ENCODE measurements at places on chromosomes 1 and 21.

- no peaks in the 10 kb centered on the region for H3K4me1 ChIP-seq
- no peaks in the 10 kb centered on the region for H3K27me3 ChIP-seq
- no peaks in the 10 kb centered on the region for H3K36me3 ChIP-seq
- no peak overlapping the region for H3K27ac ChIP-seq
Measured at GRCh38 chr1:242430956-242431355, 93.5 kb downstream of the PLD5 start.

DNA sequence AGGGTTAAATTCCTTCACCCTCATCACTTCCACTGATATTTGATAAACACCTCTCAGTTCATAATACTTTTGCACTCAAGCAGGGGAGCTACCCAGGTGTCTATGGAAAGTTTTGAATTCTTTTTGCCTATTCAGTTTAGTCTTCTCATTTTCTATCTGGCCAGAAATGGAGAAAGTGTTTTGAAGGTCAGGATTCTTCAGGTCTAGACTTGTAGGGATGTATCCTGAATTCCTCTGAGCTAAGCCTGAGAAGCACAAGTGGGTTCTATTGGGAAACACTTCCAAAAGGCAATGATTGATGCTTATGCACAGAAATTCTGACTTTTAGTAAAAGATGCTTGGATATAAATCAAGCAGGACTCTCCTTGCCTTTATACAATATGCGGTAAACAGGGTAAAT is 217.8 kb upstream of the HOOK1 start:
- H3K4me1 ChIP-seq = no peaks in the 10 kb centered on the region
- H3K27me3 ChIP-seq = no peaks in the 10 kb centered on the region
- DNase-seq = no peak
- no peak overlapping the region for H3K27ac ChIP-seq

- no peak for DNase-seq
- H3K4me1 ChIP-seq = peaks cover 1% of the 10 kb centered on the region
- H3K36me3 ChIP-seq = no peaks in the 10 kb centered on the region
- H3K4me3 ChIP-seq = no peak overlapping the region
- no peaks in the 10 kb centered on the region for H3K27me3 ChIP-seq
Measured at GRCh38 chr1:154657556-154657955, 49.6 kb upstream of the ADAR start.

- no peaks in the 10 kb centered on the region for H3K4me1 ChIP-seq
- no peaks in the 10 kb centered on the region for H3K36me3 ChIP-seq
- no peaks in the 10 kb centered on the region for H3K27me3 ChIP-seq
- no peak for DNase-seq
- no peak overlapping the region for H3K27ac ChIP-seq
- H3K4me3 ChIP-seq = no peak overlapping the region
Measured at GRCh38 chr1:240404286-240404685, 207.7 kb downstream of the GREM2 start.

- no peak overlapping the region for H3K27ac ChIP-seq
- H3K27me3 ChIP-seq = no peaks in the 10 kb centered on the region
- H3K4me3 ChIP-seq = no peak overlapping the region
- H3K4me1 ChIP-seq = no peaks in the 10 kb centered on the region
- H3K36me3 ChIP-seq = peaks cover 10% of the 10 kb centered on the region
- DNase-seq = no peak
Measured at GRCh38 chr1:227777646-227778045, 37.8 kb upstream of the PRSS38 start.

DNA sequence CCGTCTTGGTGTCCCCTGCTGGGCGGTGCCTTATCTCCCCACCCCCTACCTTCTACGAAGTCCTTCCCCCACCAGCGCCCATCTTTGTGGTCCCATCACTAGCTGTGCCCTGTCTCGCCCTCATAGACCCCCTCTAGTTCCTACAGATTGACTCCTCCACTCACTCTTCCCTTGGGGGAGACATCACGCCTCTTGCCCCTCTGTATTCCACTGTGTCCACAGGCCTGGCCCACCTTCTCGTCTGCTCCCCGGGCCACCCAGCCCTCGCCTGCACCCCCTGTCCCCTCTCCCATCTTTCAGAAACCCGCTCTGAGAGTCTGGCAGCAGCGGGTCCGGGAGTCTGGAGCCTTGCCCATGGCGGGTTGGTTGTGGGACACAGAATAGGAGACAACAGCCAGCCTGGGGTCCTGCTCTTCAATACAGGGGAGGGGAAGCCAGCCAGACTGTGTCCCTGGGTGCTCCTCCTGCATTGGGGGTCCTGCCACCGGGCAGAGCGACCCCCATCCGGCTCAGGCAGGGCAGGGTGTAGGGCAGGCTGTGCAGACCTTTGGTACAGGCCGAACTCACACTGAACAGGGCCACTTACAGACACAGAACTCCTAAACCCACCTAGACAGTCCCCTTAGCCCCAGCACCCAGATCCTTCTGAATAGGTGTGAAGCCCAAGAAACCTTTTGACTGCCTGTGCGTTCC is 1.1 kb downstream of the RNF187 start:
- H3K4me3 ChIP-seq = peak overlapping the region; percentile 63
- H3K4me1 ChIP-seq = 0 out of 2 replicates have a peak, but pooled peaks cover 4% of the 10 kb centered on the region
- H3K27ac ChIP-seq = no peak overlapping the region
- peaks cover 3% of the 10 kb centered on the region for H3K36me3 ChIP-seq
- DNase-seq = no peak

- no peaks in the 10 kb centered on the region for H3K27me3 ChIP-seq
- no peaks in the 10 kb centered on the region for H3K4me1 ChIP-seq
- H3K36me3 ChIP-seq = no peaks in the 10 kb centered on the region
Measured at GRCh38 chr21:38506661-38507281, 8.5 kb upstream of the ERG start.

DNA sequence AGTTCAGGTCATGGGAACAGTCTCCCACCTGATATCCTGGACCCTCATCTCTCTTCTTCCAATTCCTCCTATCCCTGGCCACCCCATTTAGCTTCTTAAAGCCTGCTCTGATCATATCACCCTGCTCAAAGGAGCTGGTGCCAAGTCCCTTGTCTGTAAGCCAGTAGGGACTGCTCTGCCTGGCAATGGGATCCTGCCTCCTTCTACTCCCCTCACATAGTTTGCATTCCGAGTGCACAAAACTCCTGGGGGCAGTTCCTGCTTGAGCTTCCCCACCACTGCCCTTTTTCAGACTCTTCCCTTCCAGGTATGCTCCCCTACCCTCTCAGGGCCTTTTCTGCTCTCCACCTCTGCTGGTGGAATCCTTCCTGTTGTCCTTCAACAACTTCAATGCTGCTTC is 48.1 kb downstream of the NGF start:
- no peak for DNase-seq
- H3K4me1 ChIP-seq = no peaks in the 10 kb centered on the region
- H3K36me3 ChIP-seq = no peaks in the 10 kb centered on the region

GRCh38 chr1:15001317-15001915 is 152.1 kb upstream of the TMEM51 start:
- no peaks in the 10 kb centered on the region for H3K36me3 ChIP-seq
- H3K4me3 ChIP-seq = no peak overlapping the region
- peaks cover 2% of the 10 kb centered on the region for H3K4me1 ChIP-seq
- no peaks in the 10 kb centered on the region for H3K27me3 ChIP-seq
- no peak for DNase-seq
- no peak overlapping the region for H3K27ac ChIP-seq

DNA sequence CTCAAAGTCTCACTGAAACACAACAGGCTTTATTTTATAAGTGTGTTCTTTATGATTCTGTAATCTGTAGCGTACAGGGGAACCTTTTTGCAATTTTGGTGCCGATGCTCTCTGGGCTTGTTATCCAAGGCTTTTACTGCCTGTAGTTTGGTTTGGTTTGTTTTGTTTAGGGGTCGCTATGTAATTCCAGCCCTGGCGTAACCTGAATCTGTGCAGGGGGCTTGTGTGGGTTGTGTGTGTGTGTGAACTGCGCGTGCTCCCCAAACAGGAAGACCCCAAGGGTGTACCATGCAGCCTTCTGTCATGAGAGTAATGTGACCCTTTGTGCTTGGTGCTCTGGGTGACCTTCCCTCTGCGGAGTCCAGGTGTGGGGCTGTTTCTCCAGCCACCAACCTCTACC is 92.1 kb upstream of the CLDN14 start:
- no peaks in the 10 kb centered on the region for H3K36me3 ChIP-seq
- no peak for DNase-seq
- H3K27me3 ChIP-seq = no peaks in the 10 kb centered on the region
- H3K4me3 ChIP-seq = no peak overlapping the region

GRCh38 chr1:57162607-57163261 is 196.9 kb upstream of the C8B start:
- peaks cover 3% of the 10 kb centered on the region for H3K4me1 ChIP-seq
- H3K27me3 ChIP-seq = no peaks in the 10 kb centered on the region
- no peak for DNase-seq
- H3K27ac ChIP-seq = no peak overlapping the region
- no peaks in the 10 kb centered on the region for H3K36me3 ChIP-seq

DNA sequence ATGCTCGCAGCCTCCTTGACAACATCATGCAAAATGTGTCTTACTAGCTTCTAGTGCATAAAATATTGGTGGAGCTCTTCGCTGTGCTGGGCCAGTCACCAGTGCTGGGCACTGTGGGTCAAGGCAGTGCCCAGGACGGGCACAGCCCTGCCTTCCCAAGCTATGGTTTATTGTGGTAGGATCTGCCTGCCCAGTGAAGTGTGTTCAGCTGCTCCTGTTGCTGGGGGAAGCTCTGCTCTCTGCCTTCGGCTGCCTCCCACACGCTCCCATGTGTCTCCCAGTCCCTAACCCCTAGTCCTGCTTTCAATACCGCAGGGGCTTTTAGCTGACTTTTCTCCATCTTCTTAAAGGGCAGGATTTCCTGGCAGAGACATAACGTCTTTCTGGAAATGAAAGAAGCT is 15.7 kb downstream of the EPHX1 start:
- no peak overlapping the region for H3K4me3 ChIP-seq
- H3K27ac ChIP-seq = no peak overlapping the region
- no peaks in the 10 kb centered on the region for H3K27me3 ChIP-seq
- peaks cover 12% of the 10 kb centered on the region for H3K4me1 ChIP-seq
- no peak for DNase-seq

GRCh38 chr21:45318556-45319404 is 31.1 kb upstream of the POFUT2 start:
- H3K27ac ChIP-seq = no peak overlapping the region
- no peak overlapping the region for H3K4me3 ChIP-seq
- no peaks in the 10 kb centered on the region for H3K36me3 ChIP-seq
- H3K27me3 ChIP-seq = no peaks in the 10 kb centered on the region
- DNase-seq = no peak
- peaks cover 11% of the 10 kb centered on the region for H3K4me1 ChIP-seq

DNA sequence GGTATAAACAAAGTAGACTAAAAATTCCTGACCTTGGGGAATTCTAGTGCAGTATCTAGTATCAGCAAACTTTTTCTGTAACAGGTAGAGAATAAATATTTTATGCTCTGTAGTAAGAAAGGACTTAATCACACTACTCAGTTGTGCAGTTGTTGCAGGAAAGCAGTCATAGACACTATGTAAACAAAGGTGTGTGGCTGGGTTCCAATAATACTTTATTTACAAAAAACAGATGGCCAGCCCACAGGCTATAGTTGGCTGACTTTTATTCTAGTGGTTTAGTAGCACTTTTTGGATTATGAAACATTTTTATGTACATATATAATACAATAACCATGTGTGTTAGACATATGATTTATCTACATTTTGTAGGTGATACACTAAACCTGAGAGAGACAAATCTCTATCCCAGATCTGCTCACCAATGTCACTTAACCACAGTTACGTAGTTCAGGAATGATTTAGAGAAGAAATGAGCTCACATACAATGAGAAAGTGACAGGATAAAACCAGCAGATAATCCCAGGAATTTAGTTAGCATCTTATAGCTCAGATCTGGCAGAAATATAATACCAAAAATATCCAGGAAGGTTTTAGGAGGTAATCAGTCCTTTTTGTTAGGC is 56.1 kb downstream of the MIER1 start:
- H3K27me3 ChIP-seq = no peaks in the 10 kb centered on the region
- H3K36me3 ChIP-seq = peaks cover 4% of the 10 kb centered on the region
- no peak overlapping the region for H3K4me3 ChIP-seq
- no peak for DNase-seq

GRCh38 chr1:153745417-153745816 is 17.6 kb downstream of the INTS3 start:
- DNase-seq = peak; percentile 60
- H3K27ac ChIP-seq = no peak overlapping the region
- H3K4me3 ChIP-seq = no peak overlapping the region

GRCh38 chr1:219040291-219040690 is 133.4 kb upstream of the LYPLAL1 start:
- H3K4me1 ChIP-seq = no peaks in the 10 kb centered on the region
- H3K27ac ChIP-seq = no peak overlapping the region
- no peaks in the 10 kb centered on the region for H3K36me3 ChIP-seq
- no peak overlapping the region for H3K4me3 ChIP-seq
- DNase-seq = no peak
- no peaks in the 10 kb centered on the region for H3K27me3 ChIP-seq

- no peak overlapping the region for H3K4me3 ChIP-seq
- DNase-seq = no peak
- H3K27ac ChIP-seq = no peak overlapping the region
- no peaks in the 10 kb centered on the region for H3K27me3 ChIP-seq
- no peaks in the 10 kb centered on the region for H3K36me3 ChIP-seq
Measured at GRCh38 chr1:177659281-177659680, 310.6 kb downstream of the SEC16B start.

DNA sequence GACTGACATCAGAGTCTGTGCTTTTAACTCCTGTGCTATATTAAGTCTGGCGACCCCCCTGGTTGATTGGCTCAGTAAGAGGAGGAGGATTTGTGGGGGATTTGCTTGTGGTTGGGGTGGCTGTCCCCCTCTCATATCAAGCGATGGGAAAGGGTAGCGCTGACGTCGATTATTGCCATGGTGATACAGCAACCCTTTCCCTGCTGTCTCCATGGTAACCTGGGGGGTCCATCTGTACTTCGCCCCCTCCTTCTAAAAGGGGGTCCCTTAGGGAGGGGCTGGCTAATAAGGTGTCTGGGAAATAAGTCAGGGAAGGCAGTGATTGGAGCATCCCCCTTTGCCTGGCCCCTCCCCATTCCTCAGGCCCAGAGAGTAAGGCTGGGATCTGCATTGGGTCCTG is 4.7 kb downstream of the FAM229A start:
- no peak overlapping the region for H3K27ac ChIP-seq
- DNase-seq = no peak
- H3K4me1 ChIP-seq = peaks cover 3% of the 10 kb centered on the region
- no peaks in the 10 kb centered on the region for H3K36me3 ChIP-seq
- peaks cover 3% of the 10 kb centered on the region for H3K27me3 ChIP-seq

- no peaks in the 10 kb centered on the region for H3K4me1 ChIP-seq
- no peak for DNase-seq
- H3K27ac ChIP-seq = no peak overlapping the region
- H3K27me3 ChIP-seq = no peaks in the 10 kb centered on the region
Measured at GRCh38 chr1:17618558-17619247, 79.2 kb downstream of the ARHGEF10L start.
